ENCODE measurements at places on chromosomes 1 and 21.

DNA sequence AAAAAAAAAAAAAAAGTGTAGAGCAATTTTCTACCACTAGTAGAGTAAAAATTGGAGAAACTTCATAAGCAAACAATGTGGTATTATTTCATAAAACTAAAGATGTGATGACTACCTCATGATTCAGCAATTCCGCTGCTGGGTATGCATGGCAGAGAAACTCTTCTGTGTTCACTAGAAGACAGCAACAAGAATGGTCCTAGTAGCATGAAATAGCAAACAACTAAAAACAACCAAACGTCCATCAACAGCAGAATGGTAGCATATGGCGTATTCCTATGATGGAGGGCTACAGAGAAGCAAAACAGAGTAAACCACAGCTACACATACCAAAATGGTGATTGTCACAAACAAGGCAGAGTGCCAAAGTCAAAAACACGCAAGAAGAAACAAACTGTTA lies 18.9 kb downstream of the HTR1D start:
- peak; percentile 79 for DNase-seq

GRCh38 chr1:84724128-84724860 lies 34.0 kb upstream of the SSX2IP start:
- no peak for DNase-seq

GRCh38 chr1:202090994-202091393 lies 31.7 kb upstream of the GPR37L1 start:
- DNase-seq: no peak

DNA sequence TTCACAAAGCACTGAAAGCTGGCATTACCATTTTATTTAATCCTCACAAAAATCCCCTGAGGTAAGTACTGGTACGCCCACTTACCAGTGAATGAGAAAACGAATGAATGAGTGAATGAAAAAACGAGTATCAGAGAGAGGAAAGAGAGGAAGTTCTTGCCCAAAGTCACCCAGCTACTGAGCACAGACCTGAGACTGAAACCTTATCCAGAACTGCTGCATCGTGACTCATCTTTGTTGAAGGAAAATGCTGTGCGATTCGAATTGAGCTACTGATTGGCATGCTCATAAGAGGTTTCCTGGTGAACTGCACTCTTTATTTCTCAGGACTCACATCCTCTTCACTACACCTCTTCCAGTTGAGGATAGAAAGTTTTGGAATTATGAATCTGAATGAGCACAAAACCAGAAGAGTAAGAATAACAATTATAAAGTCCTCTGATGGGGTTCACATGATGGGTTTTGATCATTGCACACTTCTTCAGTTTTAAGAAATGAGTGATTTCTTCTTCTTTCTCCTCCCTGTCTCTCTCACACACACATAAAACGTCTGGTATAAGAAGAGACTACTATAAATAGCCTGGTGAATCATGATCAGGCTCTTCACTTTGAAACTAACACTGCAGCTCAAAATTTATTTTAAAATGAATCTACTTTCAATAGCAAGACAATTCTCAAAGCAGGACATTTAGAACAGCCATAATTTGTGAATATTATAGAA lies 32.1 kb downstream of the IL12RB2 start:
- DNase-seq: peak; percentile 30

DNA sequence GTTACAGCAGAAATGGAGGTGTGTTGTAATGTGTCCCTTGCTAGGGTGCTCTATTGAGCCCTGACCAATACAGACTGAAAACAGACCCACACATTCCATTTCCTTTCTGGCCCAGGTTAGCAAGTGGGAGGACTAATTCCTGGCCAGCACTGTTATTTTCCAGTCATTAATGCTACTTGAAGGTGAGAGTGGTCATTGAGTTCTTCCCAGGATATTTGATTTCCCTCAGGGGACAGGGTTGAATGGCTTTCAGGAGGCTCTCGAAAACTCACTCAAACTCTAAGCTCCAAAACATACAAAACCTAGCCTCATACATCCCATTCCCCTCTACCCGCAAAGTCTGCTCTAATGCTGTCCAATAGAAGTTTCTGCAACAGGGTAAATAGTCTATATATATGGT lies 6.2 kb downstream of the LRRC52 start:
- no peak for DNase-seq

- no peak for DNase-seq
Observed at GRCh38 chr1:3654549-3655281, 2.4 kb downstream of the TP73 start.

DNA sequence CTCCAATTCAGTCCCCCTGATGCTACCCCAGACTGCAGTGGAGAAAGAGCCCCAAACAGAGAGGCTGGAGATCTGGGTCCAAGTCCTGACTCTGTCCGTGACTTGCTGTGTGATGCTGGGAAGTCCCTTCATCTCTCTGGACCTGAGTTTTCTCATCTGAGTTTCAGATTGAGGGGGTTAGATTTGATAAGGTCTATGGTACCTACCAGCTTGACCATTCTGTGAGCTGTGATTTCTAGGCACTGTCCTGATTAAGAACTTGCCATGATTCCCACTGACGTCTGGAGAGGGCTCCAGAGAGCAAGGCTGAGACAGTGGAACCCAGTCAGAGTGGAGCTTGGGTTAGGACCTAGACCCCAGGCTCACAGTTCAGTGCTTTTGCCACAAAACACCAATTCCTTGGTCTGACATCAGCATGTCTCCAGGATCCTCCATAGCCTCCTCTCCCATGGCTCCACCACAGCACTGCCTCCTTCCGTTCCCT lies 43.8 kb upstream of the DMBX1 start:
- no peak for DNase-seq

DNA sequence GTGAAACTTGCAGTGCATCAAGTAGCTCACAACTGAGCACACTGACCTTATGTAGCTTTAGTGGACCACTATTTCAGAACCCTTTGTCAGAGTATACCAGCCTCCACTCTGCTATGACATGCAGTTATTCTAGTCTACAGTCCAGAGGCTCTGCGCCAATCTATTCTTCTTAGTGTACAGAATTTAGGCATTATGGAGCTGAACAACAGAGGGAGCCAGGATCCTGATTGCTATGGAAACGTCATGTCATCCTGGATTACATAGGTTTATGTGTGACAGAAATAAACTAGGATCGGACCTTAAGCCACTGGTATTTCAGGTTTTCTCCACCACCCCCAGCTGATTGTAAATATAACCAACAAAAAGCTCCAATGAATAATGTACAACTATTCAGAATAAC lies 48.1 kb upstream of the EEIG2 start:
- DNase-seq: no peak

DNA sequence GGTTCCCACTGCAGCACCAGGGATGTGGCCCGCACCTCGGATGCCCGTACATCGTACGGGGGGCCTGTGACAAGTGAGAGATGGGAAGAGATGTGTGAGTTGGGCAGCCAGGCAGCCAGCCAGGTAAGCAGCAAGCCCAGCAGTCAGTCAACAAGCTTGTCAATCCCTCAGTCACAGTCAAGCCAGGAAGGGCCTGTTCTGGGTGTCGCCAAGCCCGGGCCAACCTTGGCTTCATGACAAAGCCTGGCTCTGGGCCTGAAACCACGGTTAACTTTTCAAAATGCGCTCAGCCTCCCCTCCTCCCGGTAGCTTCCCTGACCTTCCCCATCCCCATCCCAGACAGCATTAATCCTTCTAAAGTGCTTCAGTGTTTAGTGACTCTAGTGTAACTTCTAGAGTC lies 31.8 kb downstream of the MYOM3 start:
- DNase-seq: no peak

DNA sequence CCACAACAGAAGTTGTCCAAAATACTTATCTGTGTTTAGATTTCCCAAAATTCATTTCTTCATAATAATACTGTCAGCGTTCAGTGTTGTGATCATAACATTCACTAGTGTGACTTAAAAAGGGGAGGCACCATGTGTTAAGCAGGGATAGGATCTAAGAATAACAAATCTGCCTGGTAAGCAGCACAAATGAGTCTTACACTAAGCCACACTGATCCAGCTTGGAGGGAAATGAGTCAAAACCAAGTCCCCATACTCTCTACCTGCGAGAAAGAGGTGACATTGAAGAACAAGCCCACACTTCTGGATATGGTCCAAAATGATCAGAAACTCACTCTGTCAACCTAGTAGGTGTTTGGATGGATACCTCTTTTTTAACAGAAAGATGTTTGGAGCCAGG lies 145.5 kb downstream of the CRB1 start:
- no peak for DNase-seq

DNA sequence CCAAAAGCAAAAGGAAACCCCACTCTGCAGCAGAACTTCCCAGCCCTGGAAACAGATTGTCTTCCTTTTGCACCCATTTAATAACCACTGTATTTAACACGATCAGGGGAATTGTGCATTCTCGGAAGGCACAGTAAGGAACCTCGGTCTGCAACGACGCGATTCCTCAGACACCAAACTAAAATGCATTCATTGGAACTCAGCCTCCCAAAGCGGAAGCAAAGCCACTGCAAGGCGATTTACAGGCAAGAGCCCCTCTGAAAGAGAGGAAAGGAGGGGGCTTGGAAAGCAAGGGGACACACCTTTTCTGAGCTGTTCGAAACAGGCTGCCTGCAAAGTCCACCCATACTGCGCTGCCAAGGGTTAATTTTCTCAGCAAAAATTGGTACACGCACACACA lies 297.7 kb downstream of the OMA1 start:
- DNase-seq: no peak

DNA sequence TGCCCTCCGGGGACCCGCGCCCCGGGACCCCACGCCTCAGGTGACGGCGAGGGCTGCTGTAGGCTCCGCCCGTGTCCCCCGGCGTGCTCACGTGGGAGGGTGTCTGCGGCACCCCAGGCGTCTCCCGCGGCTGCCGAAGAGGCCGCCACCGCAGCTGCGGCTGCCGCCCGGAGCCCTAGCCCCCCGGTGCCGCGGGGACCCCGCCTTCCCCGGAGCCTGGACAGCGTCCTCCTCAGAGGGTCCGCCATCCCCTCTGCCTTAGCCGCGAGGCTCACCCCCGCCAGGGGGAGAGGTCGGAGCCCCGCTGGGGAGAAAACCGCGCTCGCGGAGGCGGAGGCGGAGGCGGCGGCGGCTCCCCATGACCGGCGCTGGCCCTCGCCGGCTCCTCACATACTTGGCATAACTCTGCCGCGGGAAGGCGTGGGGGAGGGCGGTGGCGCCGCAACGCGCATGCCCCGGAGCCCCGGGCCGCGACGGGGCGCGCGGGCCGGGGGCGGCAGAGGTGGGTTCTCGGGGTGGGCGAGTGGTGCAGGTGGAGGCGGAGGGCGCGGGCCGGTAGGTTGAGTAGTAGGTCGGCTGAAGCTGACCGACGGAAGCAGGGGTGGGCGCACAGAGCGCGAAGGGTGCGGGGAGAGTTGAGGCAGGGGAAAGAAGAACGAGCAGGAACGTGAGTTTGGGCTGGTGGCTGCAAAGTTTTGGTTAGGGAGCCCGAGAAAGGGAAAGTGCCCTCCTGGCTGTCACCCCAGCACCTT lies 700 bp upstream of the SYDE2 start:
- DNase-seq: peak; percentile 41

DNA sequence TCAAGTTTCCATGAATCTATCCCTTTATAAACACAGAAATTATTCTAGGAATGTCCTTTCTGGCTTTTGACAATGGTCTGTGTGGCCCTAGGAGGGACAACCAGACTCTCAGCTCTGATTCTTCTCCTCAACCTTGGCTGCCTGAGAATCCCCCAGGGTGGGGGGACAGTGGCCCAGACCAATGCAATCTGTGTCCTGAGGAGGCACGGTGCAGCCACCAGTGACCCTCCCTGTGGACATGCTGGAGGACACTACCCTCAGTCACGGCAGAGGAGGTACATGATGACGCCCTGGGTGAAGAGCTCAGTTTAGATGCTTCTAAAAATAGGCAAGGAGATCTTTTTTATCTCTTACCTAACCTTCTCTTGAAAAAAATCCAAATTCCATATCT lies 91.7 kb downstream of the PGBD5 start:
- no peak for DNase-seq

DNA sequence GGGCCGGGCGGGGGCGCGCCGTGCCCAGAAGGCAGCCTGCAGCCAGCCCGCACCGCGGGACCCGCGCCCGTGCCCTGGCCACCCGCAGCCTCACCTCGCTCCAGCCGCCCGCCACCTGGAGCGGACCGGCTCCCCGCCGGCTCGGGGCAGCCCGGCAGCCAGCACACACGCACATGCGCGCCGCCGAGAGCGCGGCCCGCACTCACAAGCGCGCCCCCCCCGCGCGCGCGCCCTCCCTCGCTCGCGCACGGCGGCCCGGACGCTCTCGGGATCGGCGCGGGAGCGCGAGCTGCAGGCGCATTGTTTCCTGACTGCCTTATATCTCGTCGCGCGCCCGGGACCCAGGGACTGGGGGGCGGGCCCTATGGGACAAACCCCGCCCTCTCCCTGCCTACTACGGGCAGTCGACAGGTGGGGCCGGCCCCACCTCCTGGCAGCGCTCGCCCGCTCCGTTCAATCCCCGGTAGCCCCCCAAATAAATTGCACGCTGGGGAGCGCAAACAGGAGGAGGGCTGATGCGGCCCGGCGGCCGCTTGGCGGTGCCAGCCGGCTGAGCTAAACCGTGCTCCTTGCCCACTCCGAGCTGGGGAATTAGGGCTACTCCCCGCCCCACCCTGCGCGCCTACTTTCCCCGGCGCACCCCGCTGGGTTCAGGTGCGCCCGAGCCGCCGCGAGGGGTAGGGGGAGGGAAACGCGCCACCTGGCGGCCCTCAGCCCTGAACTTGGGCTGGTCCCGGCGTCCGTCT lies at the start of gene MYCL:
Gene MYCL (minus strand): TSS at position 204 of the 746 bp plus-strand sequence. CDS start 483 bp downstream, outside the sequence.
- DNase-seq: no peak

DNA sequence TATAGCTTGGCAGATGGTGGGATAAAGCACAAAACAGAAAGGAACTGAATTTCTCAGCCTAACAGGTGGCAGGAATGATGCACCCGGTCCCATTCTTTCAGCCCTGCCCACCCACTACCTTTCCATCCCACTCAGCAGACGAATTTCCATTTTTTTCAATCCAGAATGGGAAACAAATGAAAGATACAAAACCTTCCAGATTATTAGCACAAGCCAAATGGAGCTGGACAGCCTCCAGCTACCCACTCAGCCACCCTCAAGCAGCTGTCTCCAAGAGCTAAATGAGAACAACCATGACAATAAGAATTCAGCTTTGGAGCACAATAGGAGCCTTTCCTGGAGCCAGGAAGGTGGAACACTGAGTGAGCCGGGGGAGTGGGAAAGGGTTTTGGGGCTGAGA lies 96.3 kb upstream of the ST6GALNAC5 start:
- no peak for DNase-seq

DNA sequence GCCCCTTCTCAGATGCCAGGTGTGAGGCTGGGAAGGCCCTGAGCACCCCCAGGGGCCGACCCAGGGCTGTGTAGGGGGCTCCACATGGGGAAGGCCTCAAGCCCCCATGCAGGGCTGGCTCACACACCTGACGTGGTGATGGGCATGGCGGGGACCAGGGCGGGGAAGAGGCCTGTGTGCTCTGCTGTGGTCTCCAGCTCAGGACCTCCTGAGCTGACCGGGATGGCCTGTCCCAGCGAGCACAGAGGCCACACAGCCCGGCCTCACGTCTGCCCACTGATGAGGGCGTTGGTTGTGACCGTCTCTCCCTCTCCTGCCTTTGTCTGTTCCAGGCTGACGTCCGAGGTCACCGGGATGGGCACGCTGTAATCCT lies 40.2 kb upstream of the COL6A1 start:
- DNase-seq: no peak

DNA sequence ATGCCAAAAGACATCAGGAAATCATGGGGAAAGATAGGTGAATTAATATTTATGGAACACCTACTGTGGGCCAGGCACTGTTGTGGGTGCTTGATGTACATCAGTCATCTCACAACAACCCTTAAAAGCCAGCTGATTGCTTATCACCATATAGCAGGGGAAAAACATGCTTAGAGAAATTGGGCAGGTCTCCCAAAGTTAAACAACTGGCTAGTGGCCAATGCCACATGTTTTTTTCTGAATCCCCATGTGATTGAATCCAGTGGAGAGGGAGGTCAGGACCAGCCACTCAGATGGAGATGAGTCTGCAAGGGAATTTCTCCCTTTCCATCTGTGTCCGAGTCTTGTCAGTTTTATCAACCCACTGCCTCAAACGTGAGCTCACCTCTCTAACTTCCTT lies 33.5 kb downstream of the UTP25 start:
- DNase-seq: no peak

All from fibroblast of skin of left biceps (primary cell).